ENCODE measurements at places on chromosomes 5 and 9. TPM values are rescaled to one million over a fixed set of nuclear protein-coding genes. Genes with fewer than 3 reads are reported as not detected.

Gene NPDC1
- 38.4 TPM for total RNA-seq

DNA sequence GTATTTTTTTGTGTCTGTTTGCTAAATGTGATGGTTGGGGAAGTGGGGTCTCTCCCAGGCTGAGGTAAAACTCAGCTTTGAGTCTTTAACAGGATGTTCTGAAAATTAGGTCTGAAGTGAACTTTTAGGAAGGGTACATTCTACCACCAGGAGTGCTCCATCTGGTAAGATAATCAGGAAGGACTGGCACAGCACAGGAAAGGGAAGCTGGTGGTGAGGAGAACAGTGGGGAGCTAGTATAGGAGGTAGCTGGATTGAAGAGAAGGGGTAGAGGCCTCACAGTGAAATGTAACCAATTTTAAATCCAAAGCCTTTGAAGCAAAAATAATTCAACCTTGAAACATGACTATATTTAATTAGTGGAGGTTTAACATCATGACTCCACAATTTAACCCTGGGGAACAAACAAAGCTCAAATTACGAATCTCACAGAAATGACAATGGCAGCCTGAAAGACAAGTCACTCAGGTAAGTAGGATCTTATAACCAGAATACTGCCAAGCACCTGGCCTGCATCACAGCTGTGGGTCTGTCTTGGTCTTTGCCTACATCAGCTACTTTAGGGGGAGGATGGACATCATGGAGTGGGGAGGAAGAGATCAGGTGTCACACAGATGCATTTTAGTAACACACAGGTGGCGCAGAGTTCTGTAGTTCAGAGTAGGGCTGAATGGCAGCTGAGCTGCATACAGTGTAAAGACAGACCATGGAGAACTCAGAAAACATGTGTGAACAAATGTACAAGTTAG is 445.3 kb downstream of the DMRT2 start:
- DNase-seq, result no peak

DNA sequence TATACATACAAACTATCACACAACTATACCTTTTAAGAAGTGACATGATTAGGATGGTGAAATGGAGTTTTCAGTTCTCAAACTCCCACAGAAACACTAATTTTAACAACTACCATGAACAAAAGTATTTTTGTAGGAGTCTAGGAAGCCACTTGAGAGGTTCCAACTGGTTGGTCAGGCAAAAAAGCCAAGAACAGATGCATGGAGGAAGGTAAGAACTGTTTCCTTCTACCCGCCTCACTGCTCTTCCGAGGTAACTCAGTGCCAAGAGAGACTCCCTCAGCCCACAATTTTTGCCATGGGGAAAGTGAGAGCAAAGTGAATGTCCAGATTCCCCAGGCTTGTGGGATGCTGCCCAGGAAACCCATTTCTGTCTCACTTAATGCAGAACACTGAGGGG is 15.7 kb downstream of the BTNL8 start:
- no peak for DNase-seq

Gene PCDHA1
- total RNA-seq, result 0.03 TPM

DNA sequence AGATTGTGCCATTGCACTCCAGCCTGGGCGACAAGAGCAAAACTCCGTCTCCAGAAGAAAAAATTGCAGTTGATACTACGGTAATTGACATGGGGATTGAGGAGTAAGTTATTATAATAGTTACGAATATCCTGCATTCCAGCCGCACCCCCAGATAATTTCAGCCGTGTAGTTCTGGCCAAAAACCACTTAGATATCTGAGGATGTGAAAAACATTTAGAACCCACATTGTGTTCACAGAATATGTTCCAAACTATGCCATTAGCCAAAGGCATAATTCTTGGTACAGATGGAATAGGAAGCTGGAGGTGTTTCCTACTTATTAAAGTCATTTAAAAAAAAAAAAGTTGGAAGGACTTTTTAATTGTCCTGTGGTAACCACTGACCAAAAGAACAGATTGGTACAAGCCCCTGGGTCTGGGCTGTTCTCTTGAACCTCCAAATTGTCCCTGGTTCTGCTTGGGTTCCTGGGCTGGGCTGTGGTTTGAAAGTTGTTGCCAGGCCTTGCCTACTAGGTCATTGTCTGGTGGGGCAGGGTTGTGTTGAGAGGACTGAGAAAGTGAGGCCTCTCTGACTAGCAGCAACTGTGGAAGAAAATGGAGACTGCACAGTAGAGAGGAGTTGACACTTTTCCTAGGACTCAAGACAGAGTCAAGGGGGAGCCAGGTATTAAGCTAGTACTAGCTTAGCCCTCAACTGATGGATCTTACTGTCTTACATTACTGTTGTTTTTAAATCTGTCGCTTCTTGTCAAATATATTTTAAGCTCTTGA is 198.8 kb downstream of the NR3C1 start:
- DNase-seq, result no peak

DNA sequence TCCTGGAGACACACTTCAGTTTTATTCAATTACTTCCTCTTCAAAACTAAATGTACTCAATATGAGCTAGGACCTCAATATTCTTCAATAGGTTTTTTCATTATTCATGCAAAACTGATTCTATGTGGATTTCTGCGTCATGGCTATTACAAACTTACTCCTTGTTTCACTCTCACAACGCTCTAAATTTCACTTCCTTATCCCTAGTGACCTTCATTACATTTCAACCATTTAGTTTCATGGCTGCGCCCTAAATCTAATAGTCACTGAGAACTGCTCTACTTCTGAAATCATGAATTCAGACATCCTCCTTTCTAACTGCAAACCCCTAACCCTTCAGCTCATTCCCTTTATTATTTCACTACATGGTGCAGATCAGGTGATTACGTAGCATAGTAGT is 93.9 kb downstream of the SLC25A46 start:
- DNase-seq, result no peak

Gene MAMDC2
- 1.2 TPM for total RNA-seq

DNA sequence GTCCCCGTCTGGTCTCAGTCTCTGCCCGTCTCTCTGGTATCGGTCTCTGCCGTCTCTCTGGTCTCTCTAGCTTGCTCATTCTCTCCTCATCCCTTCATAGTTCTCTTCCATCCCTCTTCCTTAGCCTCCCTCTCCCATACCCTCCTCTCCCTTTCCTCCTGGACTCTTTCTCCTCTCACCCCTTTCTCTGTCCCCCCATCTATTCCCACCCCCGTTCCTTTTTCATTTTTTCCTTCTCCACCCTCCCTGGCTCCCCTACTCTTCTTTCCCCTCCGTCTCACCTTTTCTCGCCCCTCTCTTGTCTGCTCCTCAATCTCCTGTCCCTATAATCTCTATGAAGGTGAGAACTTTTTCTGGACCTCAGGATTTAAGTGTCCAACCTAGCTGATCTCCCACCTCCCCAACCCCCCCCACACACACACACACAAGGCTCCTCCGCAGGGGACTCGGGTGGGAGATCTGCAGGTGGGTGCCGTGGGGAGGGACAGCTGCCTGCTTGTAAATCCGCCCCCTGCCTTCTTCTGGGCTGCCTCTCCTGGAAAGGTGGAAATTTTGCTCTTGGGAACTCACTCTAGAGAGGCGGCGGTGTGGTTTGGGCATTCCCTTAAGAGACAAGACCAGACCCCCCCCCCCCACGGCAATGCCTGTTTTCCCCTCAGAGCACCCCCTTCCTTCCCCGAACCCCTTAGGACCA is 953 bp downstream of the UBE2QL1 start:
- peak; percentile 50 for DNase-seq

DNA sequence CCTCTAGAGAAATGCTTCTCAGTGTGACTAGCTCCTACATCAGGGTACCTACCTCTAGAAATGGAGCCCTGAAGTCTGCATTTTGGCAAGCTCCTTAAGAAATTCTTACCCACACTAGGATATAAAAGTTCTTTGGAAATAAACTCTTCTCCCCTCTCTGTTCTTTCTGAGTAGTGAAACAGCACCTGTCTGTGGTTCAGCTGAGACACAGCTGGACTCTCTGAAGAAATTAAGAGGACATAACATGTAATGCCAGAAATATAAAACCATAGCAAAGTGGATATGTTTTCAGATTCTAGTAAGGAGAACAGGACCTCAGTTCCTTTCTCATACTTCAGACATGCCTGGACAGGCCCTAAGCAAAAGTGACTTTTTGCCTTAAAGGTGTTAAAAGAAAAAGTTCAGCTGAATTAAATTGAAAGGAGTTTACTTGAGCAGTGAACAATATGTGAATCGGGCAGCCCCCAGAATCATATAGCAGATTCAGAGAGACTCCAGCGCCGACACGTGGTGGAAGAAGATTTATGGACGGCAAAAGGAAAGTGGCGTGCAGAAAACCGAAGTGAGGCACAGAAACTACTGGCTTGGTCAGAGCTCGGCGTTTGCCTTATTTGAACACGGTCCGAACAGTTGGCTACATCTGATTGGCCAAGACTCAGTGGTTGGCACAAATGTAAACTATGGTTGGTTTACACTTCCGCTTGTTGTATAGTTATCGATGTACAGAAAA is 64.5 kb downstream of the PRKACG start:
- no peak for DNase-seq

GRCh38 chr5:73306741-73307275 is 133.8 kb downstream of the TMEM174 start:
- DNase-seq, result no peak

- no peak for DNase-seq
These were observed 106.6 kb upstream of the ANKRD55 start for GRCh38 chr5:56339732-56340131.

- no peak for DNase-seq
These were observed 141.4 kb downstream of the MED10 start for GRCh38 chr5:6236858-6237481.

Gene PCDHB15
- not detected for total RNA-seq

GRCh38 chr5:72065751-72066255 is 41.5 kb upstream of the MAP1B start:
- peak; percentile 88 for DNase-seq

- DNase-seq, result peak; percentile 47
These were observed 2.8 kb downstream of the JAKMIP2 start for GRCh38 chr5:147779694-147780093.

DNA sequence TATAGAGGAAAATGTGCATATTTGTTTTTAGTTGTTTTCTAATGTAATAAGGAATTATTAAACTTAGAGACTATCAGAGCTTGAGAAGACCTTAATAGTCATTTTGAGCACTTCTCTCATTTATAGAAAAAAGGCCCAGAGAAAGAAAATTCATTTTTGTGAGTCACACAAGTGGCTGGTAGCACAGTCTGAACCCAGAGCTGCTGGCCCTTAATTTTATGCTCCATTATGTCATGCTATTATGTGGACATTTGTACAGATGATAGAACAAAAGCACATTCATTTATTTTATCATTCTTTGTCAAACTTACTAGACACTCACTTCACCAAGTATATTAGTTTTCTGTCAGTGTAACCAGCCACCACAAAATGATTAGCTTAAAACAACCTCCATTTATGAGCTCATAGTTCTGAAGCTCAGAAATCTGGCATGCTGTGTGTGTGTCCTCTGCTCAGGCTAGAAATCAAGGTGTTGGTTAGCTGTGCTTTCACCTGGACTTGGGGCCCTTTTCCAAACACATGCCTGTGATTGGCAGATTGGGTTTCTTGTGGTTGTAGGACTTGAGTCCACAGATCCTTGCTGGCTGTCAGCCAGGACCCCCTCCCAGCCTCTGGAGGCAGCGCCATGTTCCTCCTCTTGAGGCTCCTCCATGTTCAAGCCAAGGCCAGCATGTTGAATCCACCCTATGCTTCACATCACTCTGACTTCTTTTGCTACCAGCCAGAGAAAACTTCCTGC is 188.9 kb downstream of the ARHGAP26 start:
- no peak for DNase-seq

- DNase-seq, result peak; percentile 67
These were observed 305.1 kb downstream of the TRPM3 start for GRCh38 chr9:70816316-70816715.

Gene C9orf43
- not detected for total RNA-seq

Gene ABLIM3
- total RNA-seq, result 1.1 TPM

Gene LVRN
- total RNA-seq, result not detected

Gene PCDHGA9
- total RNA-seq, result not detected

Gene GFRA3
- not detected for total RNA-seq

Gene SCGB3A2
- not detected for total RNA-seq

Gene GABRA6
- total RNA-seq, result not detected

DNA sequence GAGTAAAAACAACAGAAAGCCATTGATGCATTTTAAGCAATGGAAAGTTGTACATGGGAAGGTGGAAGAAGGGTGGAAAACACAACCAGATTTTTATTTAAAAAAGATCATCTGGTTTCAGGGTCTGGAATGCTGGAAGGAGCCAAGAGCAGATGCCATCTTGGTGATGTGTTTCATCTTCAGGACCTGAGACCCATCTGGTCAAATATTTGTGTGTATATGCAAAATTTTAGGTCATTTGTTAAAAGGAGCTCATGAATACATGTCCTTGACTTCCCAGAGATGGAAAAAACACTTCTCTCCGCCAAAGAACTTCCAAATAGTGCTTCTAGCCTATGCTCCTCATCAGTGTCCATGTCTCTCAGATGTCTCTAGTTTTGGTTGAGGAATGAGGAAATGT is 110.6 kb upstream of the GDNF start:
- no peak for DNase-seq

Gene GAS1
- not detected for total RNA-seq

- DNase-seq, result no peak
These were observed 198.8 kb downstream of the ADAMTSL1 start for GRCh38 chr9:18672706-18673105.

DNA sequence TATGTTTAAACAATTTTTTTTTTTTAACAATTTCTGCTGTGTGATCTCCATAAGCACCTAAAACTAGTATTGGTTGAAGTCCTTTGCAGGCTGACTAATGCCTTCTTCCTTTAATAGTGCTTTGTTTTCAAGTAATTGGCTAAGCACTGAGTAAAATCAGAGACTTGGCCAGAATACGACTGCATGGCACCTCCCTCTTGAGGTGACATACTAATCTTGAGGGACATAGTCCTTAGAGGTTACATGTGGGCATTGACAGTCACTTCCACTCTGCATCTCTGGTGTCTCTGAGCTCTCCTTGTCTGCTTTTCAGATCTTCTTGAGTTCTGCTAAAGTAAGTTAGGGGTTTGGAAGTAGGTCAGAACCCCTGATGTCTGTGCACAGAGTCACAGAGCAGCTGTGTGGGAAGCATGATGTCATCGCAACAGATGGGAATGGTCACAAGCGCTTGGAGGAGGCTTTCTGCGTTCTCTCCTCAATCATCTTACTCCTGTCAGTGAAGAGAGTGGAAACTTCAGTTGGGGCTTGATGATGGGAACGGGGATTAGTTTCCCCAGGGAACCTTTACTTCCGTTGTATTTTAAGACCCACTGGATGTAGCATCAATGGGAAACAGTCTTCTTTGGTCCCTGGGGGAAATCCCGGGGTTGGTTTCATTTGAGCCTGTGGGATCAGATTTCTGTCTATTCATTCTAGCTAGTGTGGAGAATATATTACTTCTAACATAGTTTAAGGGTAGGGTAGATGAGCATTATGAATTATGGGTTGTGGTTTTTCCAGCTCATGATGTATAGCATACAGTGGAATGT is 136.9 kb downstream of the ARHGAP26 start:
- peak; percentile 61 for DNase-seq

Gene MOB3B
- not detected for total RNA-seq

Measured in G401 (cell line).